SK-N-SH treated with all-trans-retinoic acid at 6 μM for 48 hours (cell line): ENCODE measurements at places on chromosomes 5 and 9.
A peak's percentile ranks its signal among the peaks of the same experiment; 100 is the strongest.

DNA sequence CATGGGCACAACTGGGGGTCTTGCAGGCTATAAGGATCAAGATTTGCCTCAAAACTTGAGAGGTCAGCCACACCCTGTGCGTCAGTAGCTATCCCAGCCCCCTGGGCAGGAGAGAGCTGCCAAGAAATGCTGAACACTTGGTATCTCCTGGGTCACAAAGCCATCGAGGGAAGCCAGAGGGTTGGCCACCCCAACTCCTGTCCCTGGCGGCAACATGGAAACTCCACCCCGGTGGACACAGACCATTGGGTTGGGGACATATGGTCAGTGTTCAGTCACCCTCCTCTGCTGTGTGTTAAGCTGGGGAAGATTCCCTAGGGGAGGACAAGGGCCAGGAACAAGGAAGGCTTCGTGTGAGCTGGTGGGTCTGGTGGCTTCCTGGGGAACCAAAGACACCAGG lies 140.6 kb downstream of the C5orf15 start:
- ATAC-seq, result no peak

GRCh38 chr5:126920291-126920690 lies 110.1 kb downstream of the MARCHF3 start:
- ATAC-seq, result no peak

GRCh38 chr9:115649991-115650472 lies 503.6 kb upstream of the PAPPA start:
- no peak; the same call in 2 of the 3 replicates for ATAC-seq

DNA sequence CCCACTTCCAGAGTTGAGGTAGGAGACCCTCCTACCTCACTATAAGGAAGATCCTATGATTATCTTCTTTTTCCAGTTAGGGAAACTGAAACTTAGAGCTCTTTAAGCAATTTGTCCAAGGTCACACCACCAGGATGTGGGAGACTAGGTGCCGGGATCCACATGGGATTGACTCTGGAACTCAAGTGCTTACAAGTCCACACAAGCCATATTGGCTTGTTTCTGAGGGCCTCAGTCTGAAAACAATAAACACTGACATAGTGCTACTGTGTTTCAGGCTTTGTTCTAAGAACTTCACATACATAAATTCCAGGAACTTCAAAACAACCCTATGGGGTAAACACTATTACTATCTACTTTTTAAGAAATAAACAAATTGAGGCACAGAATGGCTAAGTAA lies 481.3 kb downstream of the ZSWIM6 start:
- no peak for ATAC-seq

GRCh38 chr9:136551401-136552116 lies 5.7 kb upstream of the NOTCH1 start:
- ATAC-seq, result peak; percentile 69

DNA sequence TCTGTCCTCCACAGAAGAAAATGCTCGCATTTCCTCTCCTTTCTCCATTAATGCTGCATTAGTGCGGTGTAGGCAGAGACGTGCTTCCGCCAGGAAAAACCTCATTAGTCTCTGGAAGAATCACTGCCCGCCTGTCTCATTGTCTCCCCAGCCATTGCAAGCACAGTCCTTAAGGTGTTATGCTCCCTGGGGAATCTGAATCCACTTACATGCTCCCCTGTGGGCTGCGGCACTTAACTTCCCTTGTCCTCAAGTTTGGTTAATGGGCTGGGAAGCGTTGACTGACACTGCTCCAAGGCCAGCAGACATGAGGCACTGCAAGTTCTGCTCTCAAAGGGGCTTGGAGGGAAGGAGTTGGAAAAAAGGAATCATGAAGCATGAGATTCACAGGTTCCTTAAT lies 41.6 kb downstream of the TARS1 start:
- ATAC-seq, result no peak

- peak; percentile 43 for ATAC-seq
Measured at GRCh38 chr9:33024126-33024965, 727 bp upstream of the DNAJA1 start.

DNA sequence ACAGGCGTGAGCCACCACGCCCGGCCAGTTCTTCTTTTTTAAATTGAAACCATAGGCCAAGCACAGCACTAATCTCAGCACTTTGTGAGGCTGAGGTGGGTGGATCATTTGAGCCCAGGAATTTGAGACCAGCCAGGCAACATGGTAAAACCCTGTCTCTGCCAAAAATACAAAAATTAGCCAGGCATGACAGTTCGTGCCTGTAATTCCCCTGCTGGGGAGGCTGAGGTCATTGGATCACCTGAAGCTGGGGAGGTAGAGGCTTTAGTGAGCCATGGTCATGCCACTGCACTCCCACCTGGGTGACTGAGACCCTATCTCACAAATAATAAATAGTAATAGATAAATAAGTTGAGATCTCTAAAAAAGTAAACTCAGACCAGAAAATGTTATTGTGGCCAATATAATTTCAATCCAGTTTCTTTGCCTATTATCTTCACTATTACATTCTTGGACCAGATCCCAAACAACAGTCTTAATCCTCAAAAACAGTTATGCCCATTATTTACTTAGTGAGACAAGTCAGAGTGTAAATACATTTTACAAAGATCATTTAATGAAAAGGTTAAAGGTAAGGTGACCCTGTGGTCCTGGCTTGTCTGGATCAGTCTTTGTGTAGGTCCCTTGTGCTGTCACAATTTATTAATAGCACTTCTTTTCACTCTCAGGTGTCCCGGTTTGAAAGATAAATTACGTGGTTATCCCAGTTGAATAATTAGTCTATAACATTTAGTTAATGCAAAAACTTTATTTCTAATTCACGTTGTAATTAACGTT lies 53.6 kb downstream of the RAB24 start:
- ATAC-seq, result no peak

- ATAC-seq, result no peak
Measured at GRCh38 chr9:117302487-117302886, 112.4 kb downstream of the ASTN2 start.

DNA sequence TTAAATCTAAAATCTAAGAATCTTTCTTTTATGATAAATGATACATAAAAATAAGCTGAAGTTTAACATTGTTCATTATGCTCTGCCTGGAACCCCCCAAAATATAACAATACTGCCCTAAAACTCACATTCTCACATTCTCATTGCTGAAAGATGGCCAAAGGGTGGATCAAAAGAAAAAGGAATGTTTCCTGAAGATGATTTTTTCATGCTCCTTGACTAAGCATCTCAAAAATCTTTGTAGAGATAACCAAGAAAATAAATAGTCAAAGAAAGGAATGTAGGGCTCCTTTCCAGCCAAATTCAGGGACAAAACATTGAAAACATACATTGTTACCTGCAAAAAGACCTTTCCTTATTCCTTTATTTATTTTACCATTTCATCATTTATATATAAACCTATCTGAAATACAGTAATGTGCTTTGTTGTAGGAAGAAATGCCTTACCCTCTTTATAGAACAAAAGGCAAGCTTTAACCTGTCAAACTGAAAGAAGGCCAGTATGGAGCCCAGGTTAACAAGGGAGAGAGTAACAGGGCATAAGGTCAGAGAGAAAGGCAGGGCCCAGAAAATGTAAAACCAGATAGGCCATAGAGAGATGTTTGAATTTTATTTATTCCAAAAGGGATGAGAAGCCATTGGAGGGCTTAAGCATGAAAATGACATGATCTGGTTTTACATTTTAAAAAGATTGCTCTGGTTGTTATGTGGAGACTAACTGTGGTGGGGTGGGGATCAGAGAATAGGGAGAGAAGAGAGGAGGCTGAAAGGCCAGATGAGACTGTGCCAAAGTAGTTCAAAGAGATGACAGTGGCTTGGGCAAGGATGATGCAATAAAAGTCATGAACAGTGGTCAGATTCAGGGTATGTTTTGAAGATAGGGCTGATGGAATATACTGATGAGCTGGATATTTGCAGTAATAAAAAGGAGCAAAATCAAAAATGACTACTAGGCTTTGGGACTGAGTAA lies 37.3 kb upstream of the CDK5RAP2 start:
- ATAC-seq, result no peak

GRCh38 chr9:135343136-135343535 lies 136.4 kb upstream of the PPP1R26 start:
- no peak for ATAC-seq

DNA sequence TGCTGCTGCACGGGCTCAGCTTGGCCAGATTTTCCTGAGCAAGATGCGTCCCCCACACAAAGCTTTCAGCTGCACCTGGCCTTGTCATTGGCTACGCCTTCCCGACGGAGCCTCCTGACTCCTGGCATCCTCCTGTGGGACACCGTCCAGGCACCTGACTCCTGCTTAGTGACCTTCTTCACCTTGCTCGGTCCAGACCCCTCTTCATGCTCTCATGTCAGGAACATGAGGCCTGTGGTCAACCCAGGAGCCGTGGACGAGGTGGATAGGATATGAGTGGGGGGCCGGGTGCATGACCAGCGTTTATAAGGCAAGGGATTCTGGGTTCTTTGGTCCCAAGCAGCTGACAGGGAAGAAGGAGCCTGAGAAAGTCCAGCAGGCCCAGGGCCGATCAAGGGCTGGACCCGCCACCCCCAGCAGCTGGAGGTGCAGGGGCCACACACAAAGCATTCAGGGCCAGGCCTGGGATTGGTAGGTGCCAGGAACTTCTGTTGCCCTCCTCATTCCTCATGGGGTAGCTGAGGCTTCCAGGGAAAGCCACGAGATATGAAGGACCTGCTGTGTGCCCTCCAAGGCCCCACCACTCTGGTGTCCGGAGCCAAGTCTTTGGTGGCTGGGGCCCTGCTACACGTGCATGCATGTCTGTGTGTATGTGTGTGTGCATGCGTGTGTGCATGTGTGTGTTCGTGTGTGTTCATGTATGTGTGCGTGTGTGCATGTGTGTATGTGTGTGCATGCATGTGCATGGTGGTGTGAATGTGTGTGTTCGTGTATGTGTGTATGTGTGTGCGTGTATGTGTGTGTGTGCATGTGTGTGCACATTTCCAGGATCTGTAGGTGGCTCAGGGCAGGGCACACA lies 34.9 kb downstream of the SLC6A3 start:
- ATAC-seq, result no peak

- ATAC-seq, result no peak
Measured at GRCh38 chr9:105066275-105066865, 138.4 kb upstream of the ABCA1 start.

DNA sequence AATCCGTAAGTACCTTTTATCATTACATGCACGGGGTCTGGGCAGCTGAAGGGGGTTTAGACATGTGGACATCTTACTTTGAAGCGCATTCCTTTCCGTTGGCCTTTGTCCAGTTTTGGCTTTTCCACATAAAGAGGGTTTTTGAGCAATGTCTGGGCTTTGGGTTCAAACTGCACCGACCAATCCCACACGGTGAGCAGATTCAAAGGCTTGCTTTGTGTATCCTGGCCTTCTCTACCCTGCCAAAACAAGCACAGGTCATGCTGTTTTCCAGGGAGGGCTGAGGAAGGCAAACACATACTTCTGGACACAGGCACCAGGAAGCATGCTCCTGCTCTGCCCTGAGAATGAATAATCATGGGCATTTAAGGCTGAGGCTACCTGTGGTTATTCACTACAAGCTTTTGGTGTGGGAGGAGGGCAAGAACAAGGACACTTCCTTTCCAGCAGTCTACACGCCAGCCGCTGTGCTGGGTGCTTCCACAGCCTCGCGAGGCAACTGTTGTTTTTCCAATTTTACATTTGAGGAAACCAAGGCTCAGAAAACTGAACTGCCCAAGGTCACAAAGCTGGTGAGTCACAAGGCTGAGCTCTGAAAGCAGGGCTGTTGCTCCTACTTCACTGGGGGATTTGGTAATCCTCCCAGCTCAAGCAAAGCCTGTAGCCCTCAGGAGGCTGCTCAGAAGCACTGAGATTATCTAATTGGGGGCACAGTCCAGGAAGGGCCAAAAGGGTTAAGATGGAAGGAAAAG lies 59.8 kb upstream of the GOLPH3 start:
- ATAC-seq, result no peak
